ENCODE measurements at places on chromosomes 11 and 22.

DNA sequence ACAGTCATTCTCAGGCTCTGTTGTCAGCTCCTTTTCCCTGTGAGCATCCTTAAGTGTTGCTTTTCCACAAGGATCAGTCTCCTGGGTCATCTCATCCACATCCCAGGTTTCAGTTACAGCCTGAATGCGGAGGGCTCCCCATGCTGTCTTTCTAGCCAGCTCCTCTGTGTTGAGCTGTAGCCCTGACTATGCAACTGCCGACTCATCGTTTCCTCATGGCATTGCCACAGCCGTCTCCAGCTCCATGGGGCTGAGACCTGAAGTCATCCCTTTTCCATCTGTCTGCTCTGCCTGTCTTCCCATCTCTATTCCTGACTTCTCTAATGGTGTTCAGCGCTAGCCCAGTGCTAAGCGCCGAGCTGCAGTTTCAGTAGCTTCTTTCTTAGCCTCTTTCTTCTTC lies 11.8 kb downstream of the SAMM50 start:
- DNase-seq: no peak

DNA sequence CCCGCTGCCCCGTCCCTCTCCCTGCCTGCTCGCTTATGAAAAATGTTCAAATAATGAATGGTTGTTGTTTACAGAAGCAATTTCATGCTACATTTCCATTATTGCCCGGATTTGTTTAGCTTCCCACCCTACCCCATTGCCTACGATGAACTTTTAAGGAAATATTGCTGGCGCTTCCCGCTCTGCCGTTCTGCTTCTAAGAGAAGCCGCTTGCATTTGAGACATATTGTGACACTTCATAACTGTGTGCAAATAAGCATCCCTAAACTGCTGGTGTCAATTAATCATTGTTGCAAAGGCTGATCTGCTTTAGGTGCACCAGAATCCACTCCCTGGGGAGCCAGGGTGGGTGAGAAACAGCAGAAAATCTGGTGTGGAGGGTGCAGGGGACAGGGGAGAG lies 52.3 kb upstream of the LMO1 start:
- no peak for DNase-seq

DNA sequence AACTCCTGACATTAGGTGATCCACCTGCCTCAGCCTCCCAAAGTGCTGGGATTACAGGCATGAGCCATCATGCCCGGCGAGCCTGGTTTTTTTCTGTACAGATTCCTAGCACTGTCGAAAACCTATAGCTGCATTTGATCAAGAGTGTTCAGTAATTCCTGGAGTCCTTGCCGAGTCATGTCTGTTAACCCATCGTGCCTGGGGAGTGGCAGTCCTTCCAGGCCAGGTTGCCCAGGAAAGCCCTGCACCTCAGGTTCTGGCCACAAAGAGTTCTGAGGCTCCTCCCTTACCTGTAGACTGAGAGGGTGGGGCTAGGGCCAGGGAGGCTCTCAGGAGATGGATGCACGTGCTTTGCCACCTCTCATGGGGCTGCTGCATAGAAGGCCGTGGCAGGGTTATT lies 17.0 kb downstream of the YDJC start:
- no peak for DNase-seq

DNA sequence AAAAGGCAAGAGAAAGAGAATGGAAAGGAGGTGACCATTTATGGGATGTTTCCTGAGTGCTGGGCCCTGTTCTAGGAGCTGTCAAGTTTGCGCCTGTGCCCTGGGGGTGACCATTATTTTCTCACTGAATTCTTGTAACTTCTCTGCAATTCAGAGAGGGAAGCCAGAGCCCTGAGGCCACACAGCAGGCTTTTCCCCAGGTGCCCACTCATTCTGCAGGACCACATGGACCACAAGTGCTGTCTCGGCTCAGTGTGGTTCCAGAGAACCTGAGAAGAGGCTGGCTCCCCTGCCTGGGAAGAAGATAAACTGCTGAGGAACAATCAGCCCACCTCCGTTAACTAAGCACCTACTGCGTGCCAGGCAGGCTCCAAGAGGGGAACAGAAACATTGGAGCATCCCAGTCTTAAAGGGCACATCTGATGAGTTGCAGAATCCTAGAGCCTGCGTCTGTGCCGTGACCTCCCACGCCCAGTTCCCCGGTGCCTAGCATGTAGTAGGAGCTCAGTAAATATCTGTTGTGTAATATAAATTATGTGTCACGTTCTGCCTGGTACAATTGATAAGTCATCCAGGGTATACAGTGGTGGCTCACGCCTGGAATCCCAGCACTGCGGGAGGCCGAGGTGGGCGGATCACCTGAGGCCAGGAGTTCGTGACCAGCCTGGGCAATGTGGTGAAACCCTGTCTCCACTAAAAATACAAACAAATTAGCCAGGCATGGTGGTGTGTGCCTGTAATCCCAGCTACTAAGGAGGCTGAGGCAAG lies 31.6 kb upstream of the CRYBB3 start:
- no peak for DNase-seq

DNA sequence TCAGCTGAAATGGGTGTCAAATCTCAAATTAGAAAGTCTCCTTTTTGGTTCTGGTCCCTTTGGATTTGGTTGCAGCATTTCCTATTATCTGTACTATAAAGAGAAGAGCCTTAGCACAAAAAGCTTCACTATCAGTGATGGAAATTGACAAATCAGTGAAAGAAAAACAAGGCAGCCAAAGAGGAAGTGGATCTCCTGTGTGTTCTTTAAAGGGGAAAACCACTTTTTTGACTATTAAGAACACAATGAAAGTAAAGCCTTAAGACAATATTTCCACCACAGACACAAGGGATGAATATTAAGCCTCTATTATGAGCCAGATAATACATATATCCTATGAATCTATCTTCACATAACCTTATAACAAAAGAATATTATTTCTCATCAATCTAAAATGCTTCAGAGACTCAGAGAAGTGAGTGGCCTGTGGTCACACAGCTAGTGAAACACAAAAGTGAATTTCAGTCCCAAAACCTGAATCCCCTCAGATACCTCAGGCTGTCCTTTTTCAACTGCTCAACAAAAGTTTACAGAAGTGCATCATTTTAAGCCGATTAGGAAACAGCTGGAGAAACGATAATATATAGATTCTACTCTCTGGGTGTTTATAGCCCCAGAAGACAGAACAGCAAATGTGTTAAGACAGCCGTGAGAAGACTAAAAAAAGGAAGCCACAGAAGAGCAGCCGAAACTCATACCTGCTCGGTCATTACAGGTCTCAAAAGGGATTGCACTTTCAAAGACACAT lies 24.4 kb upstream of the FSHB start:
- DNase-seq: no peak

DNA sequence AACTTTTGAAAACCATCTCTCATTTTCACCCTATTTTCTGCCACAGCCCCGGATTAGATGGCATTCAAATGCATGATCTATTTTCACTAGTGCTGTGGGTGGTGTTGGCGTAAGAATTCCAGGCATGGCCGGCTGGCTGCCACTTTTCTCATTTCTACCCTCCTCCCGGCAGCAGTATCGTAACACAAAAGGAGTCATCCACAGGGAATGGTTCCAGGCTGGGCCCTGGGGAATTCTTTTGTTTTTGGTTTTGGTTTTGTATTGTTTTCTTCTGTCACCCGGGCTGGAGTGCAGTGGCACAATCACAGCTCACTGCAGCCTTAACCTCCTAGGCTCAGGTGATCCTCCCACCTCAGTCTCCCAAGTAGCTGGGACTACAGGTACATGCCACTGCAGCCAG lies 13.8 kb downstream of the JAML start:
- DNase-seq: no peak

All from NCI-H1105 (cell line).